ENCODE measurements at places on chromosomes 7 and 10.
A peak's percentile ranks its signal among the peaks of the same experiment; 100 is the strongest.

GRCh38 chr7:70416347-70416985 is 715.5 kb upstream of the GALNT17 start:
- peak; percentile 67 for DNase-seq

GRCh38 chr7:41149576-41149975 is 553.3 kb downstream of the INHBA start:
- peak; percentile 27 for DNase-seq

DNA sequence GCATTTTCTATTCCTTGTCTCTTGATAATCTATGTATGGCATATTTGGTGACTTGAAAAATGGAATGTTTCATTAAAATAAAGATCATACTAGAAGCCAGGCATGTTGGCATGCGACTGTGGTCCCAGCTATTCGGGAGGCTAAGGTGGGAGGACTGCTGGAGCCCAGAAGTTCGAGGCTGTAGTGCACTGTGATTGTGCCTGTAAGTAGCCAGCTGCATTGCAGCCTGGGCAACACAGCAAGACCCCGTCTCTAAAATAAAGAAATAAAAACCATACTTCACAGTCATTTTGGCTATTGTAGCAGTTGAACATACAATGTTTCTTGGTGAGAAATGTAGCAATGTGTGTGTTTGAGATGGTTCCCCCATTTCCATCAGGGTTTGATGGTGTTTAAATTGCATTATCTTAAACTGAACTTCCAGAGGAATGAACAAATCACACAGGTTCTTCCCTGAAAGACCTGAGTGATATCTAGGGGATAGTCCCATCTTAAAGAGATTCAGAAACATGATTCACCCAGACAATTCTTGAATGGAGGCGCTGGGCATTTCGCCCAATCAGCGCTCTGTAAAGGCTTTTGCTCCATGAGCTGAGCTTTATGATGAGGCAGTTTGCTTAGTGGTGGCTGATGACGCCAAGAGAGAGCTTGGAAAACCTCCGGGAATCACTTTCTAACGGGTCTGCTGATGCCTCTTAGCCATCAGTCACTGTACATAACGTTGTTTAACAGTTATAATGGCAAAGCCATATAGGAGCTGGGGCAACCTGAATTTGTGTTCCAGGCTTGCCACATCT is 19.4 kb upstream of the BTBD16 start:
- no peak for DNase-seq

GRCh38 chr10:119651514-119652360 is 557 bp downstream of the BAG3 start:
- DNase-seq = no peak

- no peak for DNase-seq
Measured at GRCh38 chr7:75621124-75621523, 117.6 kb downstream of the HIP1 start.

- no peak for DNase-seq
Measured at GRCh38 chr7:82732677-82733076, 289.1 kb upstream of the CACNA2D1 start.

- DNase-seq = no peak
Measured at GRCh38 chr10:79164075-79164474, 95.3 kb downstream of the ZMIZ1 start.

All from BE2C (cell line).